ENCODE measurements at places on chromosomes 3 and 15.
A peak's percentile ranks its signal among the peaks of the same experiment; 100 is the strongest.

DNA sequence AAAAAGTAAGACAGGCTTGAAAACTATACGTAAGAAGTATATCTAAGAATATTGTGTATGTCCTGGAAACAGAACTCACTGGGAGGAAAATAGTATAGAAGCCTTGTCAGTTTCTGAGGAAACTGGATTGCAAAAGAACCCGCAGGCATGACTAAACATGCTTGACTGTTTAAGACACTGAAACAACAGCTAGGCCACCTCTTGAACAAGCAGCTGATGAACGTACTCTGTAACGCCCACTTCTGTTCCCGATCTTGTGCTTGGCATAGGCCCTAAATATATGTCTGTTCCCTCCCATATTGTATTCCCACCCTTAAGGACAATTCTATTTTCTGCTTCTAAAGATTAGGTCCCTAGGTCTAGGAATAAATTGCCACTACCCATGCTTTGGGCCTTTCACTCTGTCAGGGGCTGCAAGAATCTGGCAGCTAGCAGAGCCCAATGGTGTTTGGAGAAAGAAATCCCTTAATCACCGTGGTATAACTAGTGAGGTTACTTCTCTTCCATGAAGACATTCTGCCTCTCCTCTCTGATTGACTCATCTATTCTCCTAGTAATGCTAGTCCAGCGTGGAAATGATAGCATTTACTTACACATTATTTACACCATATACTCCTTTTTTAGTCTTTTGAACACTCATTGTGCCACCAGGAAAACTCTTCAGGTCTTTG lies 46.2 kb downstream of the CD200 start:
- no peak for DNase-seq

GRCh38 chr3:42025370-42026138 lies 63.7 kb upstream of the ULK4 start:
- peak; percentile 95 for DNase-seq

- no peak for DNase-seq
Observed at GRCh38 chr3:156170571-156170970, 50.2 kb downstream of the KCNAB1 start.

DNA sequence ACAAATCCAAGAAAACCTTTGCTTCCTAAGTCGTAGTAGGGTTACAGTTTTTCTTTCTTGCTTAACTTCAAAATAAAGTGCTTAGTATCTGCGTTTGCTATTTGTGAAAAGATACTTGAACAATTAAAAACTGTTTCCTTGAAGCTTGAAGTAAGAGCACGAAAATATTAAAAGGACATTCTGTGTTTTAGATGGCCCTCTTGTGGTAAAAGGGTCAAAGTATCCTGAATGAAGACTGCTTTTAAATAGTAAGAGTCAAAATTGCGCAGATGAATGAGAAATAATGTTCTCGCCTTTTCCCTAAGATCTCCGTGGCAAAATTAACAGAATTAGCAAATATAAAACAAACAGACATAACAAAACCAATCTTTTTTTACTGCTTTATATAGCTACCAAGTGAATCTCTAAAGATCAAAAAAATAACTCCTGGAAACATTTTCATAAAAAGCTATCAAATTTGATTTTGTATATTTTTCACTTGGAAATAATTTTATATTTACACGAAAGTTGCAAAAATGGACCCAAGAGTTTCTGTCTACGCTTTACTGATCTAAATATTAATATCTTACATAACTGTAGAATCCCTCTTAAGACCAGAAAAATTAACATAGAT lies 175.4 kb downstream of the MBNL1 start:
- no peak for DNase-seq

DNA sequence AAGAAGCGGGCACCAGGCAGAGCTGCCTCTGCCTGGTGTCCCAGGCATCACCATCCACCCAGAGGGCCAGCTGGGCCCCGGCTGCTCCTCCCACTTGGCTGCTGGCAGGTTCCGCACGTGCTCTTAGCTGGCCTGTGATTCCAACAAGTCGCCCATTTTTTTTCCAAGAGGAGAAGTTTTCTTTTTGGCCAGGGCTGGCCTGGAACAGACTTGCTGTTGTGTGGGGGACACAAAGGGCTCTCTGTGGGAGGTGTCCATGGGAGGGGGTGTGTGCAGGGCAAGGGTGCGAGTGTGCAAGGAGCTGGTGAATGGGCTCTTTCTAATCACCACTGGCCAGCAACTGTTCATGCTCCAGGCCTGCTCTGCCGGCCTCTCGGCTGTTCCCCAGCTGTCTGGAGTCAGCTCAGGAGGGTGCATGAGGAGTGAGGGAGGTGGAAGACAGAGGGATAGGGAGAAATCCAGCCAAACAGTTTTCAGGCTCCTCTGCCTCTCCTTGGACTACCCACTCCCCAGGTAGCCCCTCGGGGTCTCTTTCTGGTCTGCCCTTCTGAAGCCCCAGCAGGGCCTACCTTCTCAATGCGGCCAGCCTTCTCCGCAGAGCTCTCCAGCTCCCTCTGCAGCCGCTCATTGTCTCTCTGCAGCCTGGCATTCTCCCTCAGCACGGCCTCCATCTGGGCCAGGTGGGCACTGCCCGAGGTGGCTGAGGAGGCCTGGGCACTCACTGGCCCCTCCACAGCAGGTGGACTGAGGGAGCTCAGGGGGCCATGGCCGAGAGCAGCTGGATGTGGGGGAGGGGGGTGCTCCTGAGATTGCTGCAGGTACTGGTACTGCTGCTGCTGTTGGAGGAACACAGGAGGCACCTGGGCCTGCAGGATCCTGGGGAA lies 7.1 kb downstream of the AMOTL2 start:
- DNase-seq = peak; percentile 49

- no peak for DNase-seq
Observed at GRCh38 chr15:94079459-94079858, 151.9 kb upstream of the MCTP2 start.

- no peak for DNase-seq
Observed at GRCh38 chr3:110093812-110094401, 756.6 kb upstream of the DPPA4 start.

- peak; percentile 6 for DNase-seq
Observed at GRCh38 chr3:30426293-30426993, 180.0 kb upstream of the TGFBR2 start.

- no peak for DNase-seq
Observed at GRCh38 chr15:101280007-101280406, 2.7 kb upstream of the SELENOS start.
